Fibroblast of the aortic adventitia (primary cell): ENCODE measurements at places on chromosomes 12 and 14. TPM values are rescaled to one million over a fixed set of nuclear protein-coding genes. Genes with fewer than 3 reads are reported as not detected.

DNA sequence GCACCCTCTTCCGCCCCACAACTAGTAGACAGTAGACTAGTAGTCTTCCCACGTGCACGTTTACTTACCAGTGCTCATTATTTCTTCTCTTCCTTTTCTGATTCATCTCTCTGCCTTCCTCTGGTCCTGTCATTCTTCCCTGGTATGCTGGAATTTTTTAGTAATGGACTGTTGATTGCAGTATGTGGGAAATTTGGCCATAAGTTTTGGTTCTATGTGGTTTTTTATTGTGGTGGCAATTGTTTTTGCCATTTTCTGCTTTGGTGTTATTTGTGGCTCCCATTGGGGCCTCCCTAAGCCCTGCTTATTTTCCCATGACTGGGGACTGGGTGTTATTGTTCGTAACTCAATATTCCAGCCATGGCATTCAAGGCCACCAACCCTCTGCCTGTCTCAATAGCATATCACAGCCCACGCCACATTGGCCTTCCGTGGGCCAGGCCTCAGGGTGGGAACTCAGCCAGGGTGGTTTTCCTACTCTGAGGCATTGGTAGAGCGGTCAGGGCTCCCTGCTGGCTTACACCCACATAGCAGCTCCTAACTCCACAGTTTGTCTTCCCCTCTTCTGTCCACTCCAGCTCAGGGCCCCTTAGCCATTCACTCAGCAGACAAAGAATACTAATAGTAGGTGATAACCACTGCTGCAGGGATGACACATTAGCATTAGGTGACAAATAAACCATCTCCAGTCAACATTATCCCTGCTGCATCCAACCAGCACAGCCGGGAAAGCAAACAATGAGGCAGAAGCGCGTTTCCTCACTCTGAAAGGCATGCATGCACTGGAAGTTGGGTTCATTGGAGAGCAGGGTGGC is 321.5 kb downstream of the CACNA1C start:
- DNase-seq, result no peak

MYF5 gene
- not detected in 2 replicates for total RNA-seq

DNA sequence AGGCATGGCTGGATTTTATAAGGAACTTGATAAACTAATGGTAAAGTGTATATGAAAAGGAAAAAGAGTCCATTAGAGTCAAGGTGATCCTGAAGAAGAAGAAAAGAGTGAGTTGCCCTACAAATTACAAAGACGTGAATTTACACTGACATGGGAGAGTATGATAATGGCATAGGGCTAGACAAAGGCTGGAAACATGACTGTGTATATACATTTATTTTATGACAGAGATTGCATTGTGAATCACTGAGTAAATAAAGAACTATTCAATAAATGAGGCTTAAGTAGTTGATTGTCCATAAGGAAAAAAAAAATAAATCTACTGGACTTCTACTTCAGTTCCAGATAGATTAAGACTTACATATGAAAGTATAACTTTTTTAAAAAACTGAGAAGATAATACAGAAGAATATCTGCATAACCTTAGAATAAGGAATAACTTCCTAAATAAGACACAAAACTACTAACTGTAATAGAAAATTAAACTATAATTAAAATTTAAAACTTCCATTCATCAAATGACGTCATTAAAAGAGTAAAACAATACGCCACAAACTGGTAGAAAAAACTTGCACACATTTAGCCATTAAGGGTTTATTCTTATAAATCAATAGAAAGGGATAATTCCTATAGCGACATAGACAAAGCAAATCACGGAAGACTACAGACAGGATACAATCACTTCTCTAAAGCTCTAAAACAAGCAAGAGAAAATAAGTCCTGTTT is 278.5 kb downstream of the NOVA1 start:
- DNase-seq, result no peak

DNA sequence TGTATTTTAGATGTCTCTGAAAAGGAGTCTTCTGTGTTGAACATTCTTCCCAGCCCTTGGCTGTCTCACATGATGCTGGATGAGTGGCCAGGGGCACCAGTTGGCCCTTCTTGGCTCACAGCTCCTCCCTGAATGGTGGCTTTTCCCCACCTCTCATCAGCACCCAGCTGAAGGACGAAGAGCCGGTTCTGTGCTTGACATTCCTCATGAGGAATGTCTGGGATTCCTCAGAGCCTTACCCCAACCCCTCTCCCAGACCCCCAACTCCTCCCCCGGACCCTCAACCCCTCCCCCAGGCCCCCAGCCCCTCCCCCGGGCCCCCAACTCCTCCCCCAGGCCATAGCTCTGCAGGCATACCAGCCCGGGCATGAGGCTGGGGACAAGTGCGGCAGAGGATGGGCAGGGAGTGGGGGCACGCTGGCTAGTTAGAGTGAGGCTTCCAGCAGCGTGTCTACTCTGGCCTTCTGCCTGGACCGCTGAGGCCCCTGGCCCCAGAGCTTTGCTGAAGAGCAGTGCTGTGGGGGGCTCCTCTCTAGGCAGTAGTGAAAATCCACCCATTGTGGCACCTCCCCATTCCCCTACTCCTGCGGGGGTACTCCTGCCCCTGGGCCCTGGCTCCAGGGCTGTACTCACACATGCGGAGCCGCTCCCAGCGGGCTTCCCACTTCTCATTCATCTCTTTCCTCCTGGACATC is 64.3 kb downstream of the PLEKHG3 start:
- DNase-seq, result no peak

DNA sequence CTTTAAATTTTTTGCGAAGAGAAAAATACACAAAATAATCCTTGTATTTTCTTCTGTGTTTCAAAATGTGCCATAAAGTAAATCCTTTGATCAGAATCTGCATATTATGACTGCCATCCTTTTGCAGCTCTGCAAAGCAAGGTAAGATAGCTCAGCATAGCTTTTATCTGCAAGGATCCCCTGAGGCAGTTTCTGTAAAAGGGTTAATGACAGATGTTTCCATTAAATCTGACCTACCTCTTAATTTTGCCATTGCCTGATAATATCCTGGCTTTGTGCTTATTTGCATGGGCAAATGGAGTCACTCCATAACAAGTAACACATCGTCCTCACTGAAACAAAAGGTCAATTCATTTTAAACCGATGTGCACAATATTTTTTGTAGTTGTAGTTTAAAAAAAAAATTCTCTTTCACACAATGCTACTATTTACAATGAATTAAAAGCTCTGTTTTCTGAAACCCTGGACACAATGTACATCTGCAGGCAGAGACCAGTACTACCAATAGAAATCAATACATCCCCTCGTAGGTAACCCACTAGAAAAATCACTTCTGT is 108.5 kb upstream of the SOX5 start:
- DNase-seq, result no peak

DNA sequence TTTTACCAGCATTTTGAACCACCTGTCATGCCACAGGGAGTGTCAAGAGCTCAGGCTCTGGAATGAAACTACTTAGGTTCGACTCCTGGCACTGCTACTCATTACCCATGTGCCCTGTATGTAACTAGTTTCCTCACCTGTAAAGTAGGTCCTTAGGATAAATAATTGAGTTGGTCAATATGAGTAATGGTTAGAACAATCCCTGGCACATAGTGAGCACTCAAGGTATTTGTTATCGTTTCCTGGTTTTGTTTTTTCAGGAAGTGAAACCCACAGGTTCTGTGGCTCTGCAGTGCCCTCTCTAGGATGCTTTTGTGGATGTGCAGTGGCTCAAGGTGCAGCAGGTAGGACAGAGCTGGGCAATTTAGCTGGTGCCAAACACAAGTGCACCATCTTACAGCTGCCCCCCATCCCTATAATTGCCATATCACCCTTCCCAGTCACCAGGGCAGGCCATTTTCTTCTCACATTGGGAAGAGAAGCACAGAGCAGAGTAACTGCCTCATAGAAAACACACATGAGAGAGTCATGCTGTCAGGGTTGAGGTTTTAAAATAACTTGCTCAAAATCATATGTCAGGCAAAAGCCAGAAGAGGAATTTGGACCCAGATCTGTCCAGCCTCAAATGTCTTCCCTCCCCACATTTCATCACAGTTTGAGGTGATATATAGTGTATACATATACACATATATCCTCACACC is 297.5 kb downstream of the RPAP3 start:
- DNase-seq, result no peak

DNA sequence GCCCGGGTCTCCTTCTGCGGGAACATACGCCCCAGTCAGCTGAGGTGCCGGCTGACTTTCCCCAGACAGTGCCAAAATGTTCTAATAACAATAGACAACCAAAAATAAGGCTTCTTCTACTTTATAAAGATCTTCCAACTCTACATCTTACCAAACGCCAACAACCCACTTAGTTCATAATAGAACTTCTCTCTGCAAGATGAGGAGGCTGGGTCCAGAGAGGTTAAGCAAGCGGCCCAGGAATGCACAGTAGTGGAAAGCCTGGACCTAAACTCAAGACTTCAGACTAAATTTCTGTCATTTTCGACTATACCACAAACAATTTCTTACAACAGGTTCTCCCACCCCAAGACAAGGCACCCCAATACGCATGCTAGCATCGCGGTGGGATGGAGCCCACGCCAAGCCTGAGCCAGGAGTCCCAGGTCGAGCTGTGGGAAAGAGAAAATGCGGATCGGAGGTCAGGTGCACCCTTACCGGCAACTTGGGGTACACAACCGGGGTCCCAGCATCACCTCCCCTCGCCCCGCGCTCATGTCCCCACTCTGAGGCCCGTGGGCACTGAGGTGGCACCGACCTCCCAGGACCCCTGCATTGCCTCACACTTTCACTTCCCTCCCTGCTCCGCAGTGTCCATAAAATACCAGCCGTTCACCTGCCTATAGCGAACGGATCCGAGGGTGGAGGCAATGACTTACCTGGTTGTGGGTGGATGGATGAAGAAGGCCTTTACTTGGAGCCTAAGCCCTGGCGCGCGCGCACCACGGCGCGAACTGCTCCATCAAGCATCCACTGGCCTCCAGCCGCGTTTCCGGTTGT is 42.1 kb upstream of the TBX5 start:
- no peak for DNase-seq

YBX3 gene
- total RNA-seq, result 139 and 191 TPM in 2 replicates

DNA sequence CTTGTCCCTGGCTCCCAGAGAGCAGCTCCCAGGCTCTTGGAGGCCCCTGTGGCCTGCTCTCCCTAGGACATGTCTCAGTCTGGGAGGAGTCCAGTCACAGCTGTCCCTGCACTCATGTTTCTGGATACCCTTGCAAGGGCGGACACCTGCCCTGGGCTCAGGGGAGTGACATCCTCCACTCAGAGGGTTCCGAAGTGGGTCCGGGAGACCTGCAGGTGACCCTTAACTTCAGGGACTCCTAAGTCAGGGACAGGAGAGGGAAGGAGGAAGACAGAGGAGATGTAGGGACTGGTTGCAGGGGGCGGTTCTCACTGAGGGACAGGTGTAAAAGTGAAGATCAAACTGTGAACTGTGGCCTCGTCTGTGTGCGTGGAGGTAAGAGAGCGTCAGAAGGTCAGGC is 37.6 kb downstream of the CACNA2D4 start:
- DNase-seq, result no peak

GRCh38 chr14:24289649-24290280 is 9.8 kb downstream of the DHRS1 start:
- DNase-seq, result no peak

GRCh38 chr12:113467502-113468364 is 3.9 kb downstream of the LHX5 start:
- no peak for DNase-seq

DNA sequence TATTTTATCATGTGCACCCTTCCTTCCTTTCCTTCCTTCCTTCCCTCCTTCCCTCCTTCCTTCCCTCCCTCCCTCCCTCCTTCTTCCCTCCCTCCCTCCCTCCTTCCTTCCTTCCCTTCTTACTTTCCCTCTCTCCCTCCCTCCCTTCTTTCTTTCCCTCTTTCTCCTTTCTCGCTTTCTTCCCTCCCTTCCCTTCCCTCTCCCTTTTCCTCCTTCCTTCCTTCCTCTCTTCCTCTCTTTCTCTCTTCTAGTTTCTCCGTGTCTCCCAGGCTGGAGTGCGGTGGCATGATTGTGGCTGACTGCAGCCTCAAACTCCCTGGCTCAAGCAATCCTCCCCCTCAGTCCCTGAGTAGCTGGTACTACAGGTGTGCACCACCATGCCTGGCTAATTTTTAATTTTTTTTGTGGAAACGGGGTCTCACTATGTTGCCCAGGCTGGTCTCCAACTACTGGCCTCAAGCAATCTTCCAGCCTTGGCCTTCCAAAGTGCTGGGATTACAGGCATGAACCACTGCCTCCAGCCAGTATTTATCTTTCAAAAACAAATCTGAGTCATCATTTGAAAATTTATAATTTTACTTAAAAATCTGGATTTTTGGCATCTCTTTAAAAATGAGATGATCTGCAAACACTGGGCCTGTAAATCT is 7.8 kb downstream of the C1RL start:
- peak; percentile 53 for DNase-seq

GRCh38 chr14:93970965-93971634 is 5.3 kb downstream of the ASB2 start:
- DNase-seq, result no peak

DNA sequence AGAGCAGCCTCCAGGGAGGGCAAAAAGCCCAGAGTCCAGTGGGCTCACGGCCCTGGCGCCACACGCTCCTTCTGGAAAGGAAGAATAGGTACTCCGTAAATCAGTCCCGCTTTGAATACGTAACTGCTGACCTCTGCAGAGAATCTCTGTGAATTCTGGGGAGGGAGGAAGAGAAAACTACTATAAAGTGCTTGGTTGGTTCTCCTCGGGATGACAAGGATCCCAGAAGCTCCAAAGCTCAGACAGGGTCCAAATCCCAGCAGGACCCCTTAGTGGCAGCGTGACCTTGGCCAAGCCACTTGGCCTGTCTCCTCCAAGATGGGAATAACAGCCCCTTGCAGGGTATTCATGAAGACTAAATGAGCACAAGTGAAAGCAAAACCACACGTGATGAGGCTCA is 31.7 kb downstream of the ANO2 start:
- DNase-seq, result no peak

- DNase-seq, result no peak
Measured at GRCh38 chr12:2548081-2548480, 246.7 kb upstream of the FKBP4 start.

- no peak for DNase-seq
Measured at GRCh38 chr12:126144603-126145002, 1079.4 kb downstream of the AACS start.

CLEC7A gene
- total RNA-seq, result not detected in 2 replicates

GNB3 gene
- 3.4 TPM in 2 replicates for total RNA-seq

DNA sequence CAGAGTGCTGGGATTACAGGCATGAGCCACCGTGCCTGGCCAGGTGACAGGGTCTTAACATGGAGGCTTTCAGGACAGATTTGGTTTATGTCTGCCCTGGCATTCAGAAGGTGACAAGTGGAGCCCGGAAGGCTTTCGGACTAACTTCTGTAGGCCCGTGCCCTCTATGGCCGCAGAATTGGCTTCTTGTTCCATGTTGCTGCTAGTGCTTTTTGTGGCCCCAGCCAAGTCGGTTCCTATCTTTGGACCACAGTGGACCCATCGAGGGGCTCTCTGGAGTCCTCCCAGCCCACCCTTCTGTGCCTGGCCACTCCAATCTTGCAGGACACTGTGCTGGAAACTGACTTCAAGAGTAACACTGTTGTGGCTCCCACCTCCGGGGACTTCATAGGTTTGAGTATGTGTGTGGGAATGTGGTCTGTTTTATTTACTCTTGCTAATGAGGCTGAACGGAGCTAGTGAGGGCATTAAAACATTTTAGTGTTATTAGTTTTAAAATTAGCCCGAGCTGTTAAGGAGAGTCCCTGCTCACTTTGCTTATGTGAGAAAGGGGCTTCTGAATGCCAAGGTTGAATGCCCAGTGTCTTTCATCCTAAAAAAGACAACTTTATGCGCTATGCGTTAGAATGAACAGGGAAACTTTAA is 245.9 kb downstream of the CACNA1C start:
- no peak for DNase-seq

TCL1A gene
- not detected in 2 replicates for total RNA-seq
